ENCODE measurements at places on chromosomes 6 and 20.
A peak's percentile ranks its signal among the peaks of the same experiment; 100 is the strongest.

- no peak for DNase-seq
Measured at GRCh38 chr6:140320081-140321080, 945.9 kb upstream of the CITED2 start.

- DNase-seq: no peak
Measured at GRCh38 chr20:48401359-48401758, 426.4 kb downstream of the PREX1 start.

DNA sequence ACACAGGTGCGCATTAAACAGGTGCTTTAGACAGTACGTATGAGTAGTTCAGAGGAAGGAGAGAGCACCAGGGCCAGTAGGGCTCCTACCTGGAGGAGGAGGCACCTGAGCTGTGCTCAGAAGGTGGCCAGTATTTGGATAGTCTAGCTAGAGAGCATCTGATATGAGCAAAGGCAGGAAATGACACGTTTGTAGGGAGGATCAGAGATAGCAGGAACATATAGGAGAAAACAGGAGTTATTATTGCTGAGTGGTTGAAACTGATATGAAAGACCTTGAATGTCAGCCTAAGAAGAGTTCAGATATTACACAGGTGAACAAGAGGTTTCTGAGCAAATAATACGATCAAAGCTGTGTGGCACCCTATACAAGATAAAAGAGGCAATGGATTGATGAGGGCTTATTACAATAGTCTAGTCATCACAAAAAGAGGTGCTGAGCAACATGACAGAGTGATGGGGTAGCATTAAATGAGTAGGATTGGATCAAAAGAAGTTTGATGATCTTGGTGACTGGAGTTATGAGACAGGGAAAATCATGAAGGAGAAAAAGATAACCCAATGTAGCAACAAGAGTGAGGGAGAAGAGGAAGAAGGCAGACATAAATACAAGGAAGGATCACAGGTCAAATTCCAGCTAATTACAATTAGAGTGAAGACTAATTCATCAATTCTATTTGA, 69.8 kb upstream of the HIVEP1 start:
- no peak for DNase-seq

DNA sequence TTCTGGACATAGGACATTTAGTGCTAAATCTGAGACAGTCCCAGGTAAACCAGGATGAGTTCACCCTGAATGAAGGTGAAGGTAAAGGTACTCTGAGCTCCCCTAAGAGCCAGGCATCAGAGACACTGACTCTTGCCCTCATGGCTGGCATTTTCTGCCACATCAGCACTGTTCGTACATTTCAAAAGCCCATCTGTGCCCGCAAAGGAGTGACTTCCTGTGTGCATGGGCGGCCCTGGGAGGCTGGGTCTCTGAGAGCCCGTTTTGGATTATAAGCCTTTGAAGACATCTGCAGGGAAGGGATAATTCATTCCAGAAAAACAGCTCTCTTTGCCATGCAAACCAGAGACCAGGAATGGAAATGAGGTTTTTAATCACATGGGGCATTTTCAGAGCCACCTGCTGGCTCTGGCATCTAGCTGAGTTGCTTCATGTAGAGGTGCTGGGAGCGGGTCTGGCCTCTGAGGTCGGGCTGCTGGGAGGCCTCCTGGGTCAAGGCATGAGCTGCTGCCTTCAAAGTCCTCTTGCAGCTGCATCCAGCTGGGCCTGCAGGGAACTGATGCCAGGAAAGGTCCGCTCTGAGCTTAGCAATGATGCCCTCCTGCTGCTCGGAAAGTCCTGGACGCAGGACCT, 348.3 kb downstream of the DHX35 start:
- no peak for DNase-seq

DNA sequence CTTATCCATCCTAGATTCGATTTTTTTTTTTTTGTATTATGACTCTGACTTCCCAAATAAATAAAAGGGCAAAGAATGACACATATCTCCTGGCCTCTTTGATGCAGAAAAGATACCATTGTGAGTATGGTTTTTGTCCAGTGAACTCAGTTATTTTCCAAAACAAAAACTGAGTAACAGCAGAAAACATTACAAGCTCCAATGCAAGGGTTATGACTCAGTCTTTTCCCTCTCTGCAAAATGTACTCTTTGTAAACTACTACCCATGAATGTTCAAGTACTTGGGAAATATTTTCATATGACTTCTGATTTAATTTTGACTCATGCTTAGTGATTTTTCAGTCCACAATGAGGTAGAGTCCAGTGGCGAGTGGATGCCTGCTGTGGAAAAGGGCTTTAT, 355.3 kb downstream of the RNF144B start:
- no peak for DNase-seq

DNA sequence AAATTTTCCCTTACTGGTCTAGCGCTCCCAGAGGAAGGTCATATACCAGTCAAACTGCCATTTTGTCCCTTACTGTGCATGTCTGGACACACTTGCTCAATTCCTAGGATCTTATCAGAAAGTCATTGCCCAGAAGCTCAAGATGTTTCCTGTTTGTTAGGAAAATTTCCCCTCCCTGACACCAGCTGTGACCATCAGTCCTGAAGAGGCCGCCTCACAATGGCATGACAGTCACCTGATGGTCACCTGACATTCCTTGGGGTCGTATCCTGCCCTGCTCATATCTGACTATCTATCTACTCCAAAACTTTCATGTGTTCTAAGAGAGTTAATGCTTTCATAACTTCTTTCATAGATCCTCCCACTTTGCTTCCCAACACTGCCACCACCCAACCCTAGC, 219.9 kb downstream of the OTOR start:
- DNase-seq: no peak

DNA sequence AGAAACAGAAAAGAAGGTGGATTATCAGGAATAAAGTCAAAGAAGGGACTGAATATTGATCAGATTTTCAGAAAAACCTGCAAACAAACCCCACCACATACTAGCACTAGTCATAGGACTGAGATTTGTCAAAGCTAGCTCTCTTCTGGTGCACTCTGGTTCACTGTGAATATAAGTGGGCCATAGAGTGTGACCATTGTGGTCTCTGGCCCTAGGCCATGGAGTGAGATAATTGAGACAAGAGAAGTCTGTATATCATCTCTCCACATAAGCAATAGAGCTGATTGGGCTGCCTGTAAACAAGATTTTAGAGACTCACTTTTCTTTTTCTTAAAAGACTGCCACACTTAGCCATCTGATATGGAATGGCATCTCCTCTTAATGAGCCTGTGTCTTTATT, 247.2 kb downstream of the LAMA2 start:
- no peak for DNase-seq

GRCh38 chr6:166551754-166552495, 34.6 kb downstream of the RAMACL start:
- no peak for DNase-seq

- no peak for DNase-seq
Measured at GRCh38 chr6:163394659-163395058, 19.9 kb upstream of the QKI start.

GRCh38 chr20:56322681-56323080, 36.1 kb upstream of the FAM210B start:
- DNase-seq: no peak

DNA sequence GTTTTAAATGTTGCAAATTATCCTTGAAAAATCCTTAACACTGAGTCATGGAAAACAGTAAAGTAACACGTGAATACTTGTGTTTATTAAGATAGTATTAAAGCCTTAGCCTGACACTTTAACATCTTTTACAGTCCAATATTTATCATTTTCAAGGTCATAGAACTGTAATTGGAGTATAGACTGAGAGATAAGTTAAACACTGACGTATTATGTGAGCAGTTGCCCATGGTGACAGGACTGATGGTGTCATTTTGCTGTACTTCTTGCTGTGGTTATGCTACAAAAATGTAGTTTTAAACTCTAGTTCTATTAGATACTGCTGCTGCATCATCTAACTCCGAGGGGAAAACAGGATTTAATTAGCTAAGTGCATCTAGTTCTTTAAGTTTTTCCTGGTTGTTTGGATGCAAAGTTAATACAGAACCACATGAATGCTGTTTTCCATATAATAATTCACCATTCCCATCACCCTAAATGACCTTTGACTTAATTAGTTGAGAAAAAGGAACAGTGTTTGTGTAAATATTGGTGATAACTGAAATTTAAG, 37.8 kb downstream of the SLC2A12 start:
- no peak for DNase-seq

DNA sequence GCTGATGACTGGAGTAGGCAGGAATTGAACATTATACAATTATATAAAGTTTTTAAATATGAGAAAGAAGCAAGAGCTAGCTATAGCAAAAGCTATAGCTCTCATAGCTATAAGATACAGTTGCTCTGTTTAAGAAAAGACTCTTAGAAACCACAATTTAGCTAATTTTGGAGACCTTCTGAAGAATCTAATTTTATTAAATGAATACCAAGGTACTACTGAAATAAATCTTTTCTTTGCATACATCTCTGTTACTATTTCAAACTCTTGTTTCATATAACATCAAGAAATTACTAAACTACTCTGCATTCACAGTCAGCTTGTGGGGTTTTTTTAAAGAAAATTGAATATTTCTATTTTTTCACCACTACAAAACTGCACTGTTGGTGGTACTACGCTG, 568.7 kb upstream of the MARCKS start:
- DNase-seq: no peak

DNA sequence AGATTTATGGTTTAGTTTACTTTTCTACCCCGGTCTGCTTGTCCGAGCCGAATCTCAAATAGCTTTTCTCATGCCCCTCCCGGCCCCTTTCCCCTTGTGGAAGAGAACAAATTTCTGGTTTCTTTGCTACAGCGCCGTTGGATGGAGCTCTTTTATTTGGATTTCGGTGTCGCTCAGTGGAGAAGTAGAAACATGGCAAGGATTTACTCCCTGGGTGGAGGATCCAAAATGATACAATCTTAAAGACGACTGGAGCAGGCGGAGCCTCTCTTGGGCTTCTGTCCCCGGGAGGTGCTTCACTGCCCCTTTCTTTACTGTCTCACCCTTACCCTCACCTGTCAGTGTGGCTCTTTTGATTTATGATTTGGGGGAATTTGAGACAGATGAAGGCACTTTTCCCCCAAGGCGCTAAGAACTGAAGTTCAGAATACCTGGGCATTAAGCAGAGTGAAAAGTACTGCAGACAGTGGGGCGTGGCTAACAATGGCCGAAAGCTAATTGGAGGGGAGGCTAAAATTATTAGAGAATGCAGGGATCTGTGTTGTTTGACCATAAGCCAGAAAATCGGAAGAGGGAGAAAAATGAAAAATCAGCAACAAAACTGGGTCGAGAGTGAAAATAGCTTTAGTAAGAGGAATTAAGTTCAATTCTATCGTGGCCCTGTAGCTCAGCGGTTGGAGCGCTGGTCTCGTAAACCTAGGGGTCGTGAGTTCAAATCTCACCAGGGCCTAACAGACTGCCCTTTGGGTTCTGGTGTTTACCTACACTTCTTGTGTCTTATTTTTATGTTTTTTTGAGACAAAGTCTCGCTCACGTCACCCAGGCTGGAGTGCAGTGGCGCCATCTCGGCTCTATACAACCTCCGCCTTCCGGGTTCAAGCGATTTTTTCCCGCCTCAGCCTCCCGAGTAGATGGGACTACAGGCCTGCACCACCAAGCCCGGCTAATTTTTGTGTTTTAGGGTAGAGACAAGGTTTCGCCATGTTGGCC, 145.1 kb upstream of the ZNF184 start:
- no peak for DNase-seq

DNA sequence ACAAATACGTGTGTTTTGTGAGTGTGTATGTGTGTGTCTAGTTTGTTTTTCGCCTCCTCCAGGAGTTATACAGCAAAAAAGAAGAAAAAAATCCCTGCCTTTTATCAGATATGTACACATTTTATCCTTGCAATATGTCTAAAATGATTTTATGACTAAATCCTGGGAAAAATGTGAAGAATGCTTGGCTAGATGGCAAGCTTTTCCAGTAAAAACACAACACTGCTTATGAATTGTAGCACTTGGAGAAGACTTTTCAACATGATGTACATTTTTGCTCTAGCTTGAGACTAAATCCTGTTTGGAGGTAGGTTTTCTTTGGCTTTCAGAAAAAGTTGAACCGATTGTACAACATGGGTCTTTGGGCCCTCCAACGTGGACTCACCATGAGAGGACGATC, 160.2 kb downstream of the GMPR start:
- DNase-seq: no peak

DNA sequence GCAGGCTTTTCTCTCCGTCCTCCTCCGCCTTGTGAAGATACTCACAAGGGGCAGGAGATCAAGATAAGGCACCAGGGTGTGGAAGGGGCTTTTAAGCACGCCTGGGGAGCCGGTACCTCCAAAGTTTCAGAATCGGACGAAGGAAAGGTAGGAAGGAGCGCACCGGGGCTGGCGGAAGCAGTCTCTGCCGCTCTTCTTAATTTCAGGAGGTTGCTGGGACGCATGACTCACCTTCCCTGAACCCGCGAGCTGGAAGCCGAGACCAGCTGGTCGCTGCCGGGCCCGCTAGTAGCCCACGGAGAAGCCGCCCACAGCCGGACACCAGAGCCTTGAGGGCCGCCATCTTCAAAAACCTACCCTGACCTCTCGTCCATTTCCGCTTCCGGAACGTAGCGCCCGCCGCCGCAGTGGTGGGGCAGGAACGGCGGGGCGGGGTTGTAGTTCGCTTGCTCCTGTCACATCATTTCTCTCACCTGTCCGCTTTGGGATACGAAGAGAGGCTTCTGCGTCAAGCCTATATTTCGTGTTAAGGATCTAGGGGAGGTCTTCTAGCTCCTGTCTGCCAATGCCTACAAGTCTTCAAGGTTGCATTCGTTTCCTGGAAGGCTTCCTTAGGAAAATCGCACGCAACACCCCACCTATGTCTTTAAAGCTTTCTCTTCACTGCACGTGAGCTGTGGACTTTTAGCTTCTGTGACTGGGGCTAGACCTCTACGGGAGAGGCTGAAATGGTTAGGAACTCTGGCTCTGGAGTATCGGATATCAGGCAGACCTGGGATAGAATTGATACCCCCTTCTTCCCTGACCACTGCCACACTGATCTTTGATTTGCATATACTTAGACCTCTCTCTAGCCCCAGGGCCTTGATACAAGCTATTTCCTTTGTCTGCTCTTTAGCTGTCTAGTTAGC, at the start of gene MRPS18A:
TSS of gene MRPS18A (minus strand) at position 355 of the 911 bp plus-strand sequence. CDS start at position 343, 12 bp downstream.
- peak; percentile 65 for DNase-seq

DNA sequence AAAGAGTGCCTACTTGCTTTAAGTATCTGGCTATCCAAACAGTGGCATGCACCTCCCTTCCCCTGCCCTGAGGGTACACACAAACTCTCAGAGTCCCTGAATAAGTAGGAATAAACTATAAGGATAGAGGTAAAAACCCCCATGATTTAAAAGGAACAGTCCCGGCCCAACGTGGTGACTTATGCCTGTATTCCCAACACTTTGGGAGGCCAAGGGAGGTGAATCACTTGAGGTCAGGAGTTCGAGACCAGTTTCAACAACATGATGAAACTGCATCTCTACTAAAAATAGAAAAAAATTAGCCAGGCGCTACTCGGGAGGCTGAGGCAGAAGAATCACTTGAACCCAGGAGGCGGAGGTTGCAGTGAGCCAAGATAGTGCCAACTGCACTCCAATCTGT, 22.2 kb downstream of the SAMHD1 start:
- no peak for DNase-seq
